Foreskin fibroblast (primary cell): ENCODE measurements at places on chromosomes 1 and 21.

DNA sequence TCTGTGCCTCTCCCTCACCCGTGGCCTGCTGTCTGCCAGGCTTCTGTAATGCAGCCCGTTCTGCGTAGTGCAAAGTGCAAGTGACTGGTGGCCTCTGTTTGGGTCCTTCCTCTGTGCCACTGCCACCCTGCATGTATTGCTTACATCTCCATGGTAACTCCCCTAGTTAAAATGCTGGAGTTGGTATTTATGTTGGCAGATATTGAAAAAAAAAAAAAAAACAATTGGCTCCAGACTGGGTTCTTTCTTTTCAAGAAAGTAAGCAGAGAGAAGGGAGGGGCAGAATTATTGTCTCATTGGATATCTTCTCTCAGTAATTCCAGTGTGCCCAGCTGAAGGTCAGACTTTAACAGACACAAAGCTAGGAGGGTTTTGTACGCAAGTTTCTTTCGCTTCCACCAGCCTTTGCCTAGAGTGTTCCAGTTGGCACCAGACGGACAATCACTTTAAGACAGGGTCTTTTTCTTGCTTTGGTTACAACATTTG lies 242.3 kb downstream of the PBX1 start:
- DNase-seq = no peak

DNA sequence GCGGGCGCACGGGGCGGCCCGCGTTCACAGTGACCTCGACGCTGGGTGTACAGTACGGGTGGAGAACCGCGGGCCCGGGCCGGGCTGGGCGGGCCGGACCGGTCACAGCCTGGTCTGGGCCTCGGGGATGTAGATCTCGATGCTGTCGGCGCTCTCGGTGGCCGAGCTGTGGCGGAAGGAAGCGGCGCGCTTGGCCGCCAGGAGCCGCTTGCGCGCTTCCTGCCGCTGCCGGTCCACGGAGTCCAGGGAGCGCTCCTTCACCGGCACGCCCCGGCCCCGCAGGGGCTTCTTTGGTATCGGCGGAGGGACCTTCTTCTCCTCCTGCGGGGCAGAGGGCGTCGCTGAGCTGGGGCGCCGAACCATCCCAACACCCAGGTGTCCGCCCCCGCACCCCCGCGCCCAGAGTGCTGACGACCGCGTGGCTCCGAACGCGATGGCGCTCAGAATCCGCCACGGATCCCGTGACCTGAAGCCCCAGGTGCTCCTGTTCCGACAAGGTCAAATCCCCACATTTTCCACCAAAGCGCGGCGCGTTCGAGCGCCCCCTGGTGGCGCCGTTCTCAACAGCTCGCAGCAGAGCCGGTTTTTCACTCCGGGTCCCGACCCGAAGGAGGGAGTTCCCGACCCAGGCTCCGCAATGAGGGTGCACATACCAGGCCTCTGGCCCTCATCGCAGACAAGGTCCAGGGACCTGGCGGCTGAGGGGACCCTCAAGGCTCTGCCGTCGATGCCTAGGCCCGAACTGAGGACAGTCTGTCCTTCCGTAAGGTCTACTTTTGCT lies 6.6 kb upstream of the SMIM12 start:
- DNase-seq = peak; percentile 91

GRCh38 chr1:159877695-159878444 lies 15.4 kb upstream of the VSIG8 start:
- DNase-seq = no peak

GRCh38 chr1:78224246-78224785 lies 178.6 kb downstream of the GIPC2 start:
- no peak for DNase-seq

GRCh38 chr1:35611655-35612054 lies 29.7 kb downstream of the PSMB2 start:
- DNase-seq = no peak

DNA sequence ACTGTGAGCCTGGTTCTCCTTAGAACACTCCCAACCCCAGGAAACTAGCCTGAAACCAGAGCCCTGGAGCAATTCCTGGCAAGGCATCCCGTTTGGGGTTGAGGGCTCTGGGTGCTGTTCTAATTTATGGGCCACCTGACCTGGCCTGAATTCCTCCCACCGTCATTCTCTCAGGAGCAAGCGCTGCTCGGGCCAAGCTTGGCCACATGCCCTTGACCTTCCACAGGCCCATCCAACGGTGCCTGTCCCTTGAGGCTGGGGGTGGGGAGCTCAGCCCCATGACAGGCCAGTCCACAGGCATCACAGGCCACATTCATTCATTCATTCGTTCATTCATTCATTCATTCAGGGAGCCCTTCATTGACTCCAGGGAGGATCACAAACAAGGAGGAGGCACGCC lies 5.3 kb downstream of the PADI2 start:
- no peak for DNase-seq

GRCh38 chr1:87197641-87198040 lies 131.0 kb upstream of the LMO4 start:
- DNase-seq = no peak

- DNase-seq = no peak
These were observed 106.7 kb downstream of the MIS18A start for GRCh38 chr21:32172106-32172505.

- DNase-seq = no peak
These were observed 59.3 kb downstream of the NCAM2 start for GRCh38 chr21:21057349-21058062.

- DNase-seq = no peak
These were observed at the start of the genes SHE and TDRD10 for GRCh38 chr1:154502066-154502743. Gene SHE (minus strand): TSS chr1:154502412. CDS start chr1:154502026, 386 bp downstream. Gene TDRD10 (plus strand): TSS chr1:154502219. CDS start chr1:154506904, 4,685 bp downstream.

DNA sequence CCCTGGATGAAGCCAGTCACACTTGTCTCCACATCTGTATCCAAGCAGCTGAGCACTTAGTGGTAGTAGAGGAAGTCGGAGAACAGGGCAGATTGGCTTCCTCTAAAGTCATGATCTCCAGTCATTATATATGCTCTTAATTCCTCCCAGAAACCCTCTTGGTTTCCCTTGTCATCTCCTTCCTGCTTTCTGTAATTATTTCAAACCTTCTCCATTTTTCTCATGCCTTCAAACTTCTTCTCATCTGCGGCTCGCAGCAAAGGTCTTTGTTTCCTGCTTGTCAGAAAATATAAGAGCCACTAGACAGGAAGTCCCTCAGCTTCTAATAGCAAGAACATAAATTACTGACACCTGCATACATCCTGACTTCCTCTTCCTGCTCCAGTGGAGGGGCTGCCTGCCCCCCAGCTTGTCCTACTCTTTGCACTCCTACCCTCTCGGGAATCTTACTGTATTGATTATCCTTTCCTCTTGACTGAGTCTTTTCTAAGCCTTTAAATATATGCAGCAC lies 124.6 kb upstream of the NGF start:
- DNase-seq = no peak

GRCh38 chr1:199945591-199945990 lies 81.9 kb upstream of the NR5A2 start:
- no peak for DNase-seq

- no peak for DNase-seq
These were observed 354.6 kb downstream of the MATN1 start for GRCh38 chr1:30368651-30369240.

GRCh38 chr1:92324784-92325183 lies 25.9 kb downstream of the RPAP2 start:
- DNase-seq = no peak

GRCh38 chr1:229266274-229266673 lies 4.6 kb upstream of the RAB4A start:
- DNase-seq = no peak

GRCh38 chr1:72697410-72697809 lies 415.1 kb upstream of the NEGR1 start:
- no peak for DNase-seq

GRCh38 chr1:167584581-167584980 lies 31.0 kb upstream of the CREG1 start:
- DNase-seq = no peak

- DNase-seq = no peak
These were observed 189.0 kb downstream of the URB2 start for GRCh38 chr1:229815076-229815475.

DNA sequence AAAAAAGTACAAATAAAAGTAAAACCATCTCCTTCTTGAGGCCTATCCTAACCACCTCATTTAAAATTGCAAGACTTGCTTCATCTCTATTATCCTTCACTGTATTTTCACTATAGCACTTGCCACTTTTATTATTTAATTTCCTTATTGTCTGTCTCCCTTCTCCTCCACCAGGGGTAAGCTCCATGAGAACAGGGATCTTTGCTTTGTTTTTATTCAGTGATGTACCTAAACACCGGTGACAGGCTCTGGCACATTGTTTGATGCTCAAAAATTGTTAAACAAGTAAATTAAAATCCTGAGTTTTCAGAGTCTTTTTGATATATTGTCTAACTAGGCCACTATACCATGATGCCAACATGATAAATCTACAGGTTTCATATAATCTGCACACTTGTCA lies 17.2 kb upstream of the SPEN start:
- DNase-seq = no peak

GRCh38 chr1:113860891-113861290 lies 10.6 kb downstream of the PTPN22 start:
- peak; percentile 47 for DNase-seq

DNA sequence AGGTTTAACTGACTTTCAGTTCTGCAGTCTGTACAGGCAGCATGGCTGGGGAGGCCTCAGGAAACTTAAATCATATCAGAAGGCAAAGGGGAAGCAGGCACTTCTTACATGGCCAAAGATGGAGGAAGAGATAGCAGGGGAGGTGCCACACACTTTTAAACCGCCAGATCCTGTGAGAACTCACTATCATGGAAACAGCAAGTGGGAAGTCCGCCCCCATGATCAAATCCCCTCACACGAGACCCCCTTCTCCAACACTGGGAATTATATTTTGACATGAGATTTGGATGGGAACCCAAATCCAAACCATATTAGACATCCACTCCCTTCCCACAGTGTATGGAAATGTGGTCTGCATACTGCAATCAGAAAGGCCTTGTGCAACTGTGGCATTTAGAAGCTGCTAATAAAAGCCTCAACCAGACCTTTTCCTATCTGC lies 148.2 kb downstream of the FCRL5 start:
- DNase-seq = no peak

DNA sequence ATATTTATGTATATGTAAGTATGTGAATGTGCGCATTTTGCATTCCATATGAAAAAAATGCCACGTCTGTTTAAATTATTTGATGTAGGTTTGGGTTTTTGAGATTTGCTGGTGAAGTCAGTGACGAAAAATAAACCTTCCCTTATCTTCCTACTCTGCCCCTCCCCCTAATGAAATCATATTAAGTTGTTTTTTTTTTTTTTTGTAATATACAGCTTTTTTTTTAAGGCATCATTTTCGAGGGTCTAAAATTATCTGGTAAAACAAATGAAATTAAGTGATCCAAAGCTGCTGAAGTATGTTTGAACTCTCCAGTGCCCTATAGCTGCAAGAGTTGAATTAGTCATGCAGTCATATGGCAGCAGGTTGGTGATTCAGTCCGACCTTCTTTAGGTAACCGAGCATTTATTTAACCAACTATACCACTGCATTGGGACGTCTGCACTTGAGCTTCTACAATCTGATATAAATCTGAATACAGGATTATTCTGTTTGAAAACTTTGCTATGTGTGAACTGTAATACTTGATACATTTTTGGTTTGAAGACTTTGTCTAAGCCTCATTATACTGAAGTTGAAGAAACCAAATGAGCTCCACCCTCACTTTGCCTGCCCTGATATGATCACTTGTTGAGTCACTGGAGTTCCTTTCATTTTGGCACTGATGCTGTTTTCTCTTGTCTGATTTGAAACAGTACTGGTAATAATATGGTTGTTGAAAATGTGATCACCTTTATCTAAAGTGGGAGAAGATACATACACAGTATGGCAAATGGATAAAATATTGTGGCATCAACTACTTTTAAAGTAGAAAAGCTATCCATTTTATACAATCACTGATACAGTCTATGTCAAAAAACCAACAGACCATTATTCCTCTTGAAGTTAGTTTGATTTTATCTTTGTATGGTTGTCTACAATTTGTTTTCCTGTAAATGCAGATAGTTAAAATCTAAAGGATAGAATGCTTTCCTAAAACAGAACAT lies 11.7 kb downstream of the PDIK1L start:
- DNase-seq = peak; percentile 76

DNA sequence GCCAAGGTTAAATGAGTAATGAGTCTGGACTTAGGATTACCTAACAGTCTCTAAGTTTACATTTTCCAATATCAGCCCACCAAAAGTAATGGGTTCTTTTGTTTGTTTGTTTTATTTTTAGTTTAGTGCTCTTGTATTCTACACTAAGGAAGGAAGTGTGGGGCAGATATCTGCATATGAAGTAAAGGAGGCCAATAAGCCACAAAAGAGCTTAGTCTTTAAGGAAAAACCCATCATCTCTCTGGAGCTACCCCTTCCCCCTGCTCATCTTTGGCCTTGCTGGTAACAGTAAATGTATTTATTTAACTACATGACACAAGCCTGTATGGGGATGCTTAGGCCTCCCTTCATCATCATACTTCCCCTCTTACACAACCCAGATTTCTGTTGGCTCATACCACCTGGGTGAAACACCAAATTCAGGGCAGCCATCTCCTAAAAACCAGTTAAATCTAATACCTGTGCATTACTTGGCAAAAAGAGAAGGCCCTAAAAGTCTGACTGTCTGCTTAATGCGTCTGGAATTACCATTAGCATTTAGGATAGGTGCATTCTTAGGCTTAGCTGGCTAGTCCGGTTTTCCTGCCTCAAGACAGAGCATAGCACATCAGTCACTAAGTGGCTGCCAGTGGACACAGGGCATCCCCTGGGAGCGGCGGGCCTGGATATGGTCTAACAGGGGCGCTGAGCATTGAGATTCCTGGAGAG lies 96.8 kb upstream of the ADGRL2 start:
- peak; percentile 73 for DNase-seq

- no peak for DNase-seq
These were observed 50.3 kb upstream of the DENND1B start for GRCh38 chr1:197825541-197825940.

DNA sequence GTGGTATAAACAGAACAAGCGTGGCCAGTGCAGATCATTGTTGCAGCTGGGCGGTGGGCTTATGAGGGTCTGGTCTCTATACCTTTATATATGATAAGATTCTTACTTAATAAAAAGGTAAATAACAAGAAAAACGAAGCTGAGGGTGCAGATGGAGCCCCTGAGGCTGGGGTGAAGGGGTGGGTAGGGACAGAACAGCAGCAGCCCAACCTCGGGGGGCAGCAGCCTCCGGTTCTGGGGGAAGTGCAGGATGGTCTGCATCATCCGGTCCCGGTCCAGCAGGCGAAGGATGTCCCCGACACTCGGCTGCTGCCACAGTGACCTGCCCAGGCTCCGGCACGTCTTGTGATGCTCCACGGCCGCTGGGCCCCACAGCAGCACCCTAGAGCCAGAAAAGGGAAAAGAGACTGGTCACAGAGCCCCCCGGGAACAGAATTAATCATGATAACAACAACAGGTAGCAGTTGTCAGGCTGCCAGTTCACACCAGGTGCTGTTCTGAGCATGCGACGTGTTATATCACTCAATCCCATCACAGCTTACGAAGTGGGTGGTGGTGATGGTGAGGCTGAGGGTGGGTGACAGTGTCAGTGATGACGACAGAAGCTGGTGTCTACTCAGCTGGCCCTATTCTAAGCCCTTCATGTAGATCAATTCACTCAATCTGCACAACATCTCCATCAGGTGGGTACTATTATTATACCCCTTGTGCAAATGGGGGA lies 35.5 kb downstream of the MRAP start:
- DNase-seq = no peak
